ENCODE measurements at places on chromosomes 5 and 9.

GRCh38 chr5:57662991-57663390, 180.4 kb upstream of the ACTBL2 start:
- DNase-seq: no peak

- DNase-seq: no peak
Observed at GRCh38 chr5:157518963-157519362, 56.6 kb downstream of the ADAM19 start.

- DNase-seq: no peak
Observed at GRCh38 chr9:38342096-38342495, 50.4 kb upstream of the ALDH1B1 start.

DNA sequence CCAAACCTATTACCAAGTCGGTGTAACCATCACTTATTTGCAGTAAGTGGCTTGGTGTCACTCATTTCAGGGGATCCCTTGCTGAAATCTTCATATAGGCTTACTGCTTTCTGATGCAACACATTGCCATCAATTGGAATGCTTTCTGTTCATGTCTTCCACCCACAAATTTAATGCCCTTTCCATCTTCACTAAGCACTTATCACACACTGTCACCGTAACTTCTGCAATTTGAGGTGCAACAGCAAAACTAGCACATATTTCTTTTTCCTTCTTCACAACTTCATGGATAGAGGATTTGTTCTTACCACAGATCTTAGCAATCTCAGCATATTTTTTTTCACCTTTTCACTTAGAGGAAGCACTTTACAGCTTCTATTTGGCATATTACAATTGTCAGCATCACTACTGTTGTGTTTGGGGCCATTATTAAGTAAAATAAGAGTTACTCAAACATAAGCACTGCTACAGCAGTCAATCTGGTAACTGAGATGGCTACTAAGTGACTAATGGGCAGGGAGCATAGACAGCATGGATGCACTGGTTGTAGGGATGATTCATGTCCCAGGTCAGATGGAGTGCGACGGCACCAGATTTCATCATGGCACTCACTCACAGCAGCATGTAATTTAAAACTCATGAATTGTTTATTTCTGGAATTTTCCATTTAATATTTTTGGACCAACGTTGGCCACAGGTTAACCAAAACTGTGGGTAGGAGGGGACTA, 70.1 kb downstream of the PIP5K1B start:
- no peak for DNase-seq

DNA sequence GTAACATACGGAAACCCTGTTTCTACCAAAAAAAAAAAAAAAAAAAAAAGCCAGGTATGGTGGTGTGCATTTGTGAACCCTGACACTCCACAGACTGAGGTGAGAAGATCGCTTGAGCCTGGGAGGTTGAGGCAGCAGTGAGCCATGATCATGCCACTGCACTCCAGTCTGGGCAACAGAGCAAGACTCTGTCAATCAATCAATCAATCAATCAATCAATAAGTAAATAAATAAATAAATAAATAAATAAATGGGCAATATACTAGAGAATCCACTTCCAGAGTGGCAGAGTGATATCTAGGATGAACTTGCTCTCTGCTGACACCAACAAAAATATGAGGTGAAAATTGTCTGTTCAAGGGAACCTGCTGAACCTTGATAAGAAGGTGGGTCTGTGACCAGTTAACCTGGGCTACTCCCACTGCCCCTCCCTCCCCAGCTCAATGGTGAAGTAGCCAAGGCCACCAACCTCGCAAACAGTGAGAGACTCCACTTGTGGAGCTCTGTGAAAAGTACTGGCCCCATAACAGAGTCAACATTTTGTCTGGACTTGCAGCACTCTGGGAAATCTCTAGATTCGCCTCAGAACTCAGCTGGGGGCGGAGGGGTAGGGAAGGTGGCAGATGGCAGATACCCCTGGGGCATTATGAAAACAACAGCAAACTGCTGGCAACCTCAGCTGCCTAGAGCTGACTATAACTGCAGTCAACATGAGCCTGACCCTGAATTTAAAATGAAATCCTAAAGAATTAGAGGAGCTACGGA, 163.7 kb downstream of the ROR2 start:
- peak; percentile 38 for DNase-seq
